ENCODE measurements at places on chromosomes 12 and 14.

- DNase-seq: no peak
Observed at GRCh38 chr12:72509891-72510290, 237.7 kb downstream of the TRHDE start.

DNA sequence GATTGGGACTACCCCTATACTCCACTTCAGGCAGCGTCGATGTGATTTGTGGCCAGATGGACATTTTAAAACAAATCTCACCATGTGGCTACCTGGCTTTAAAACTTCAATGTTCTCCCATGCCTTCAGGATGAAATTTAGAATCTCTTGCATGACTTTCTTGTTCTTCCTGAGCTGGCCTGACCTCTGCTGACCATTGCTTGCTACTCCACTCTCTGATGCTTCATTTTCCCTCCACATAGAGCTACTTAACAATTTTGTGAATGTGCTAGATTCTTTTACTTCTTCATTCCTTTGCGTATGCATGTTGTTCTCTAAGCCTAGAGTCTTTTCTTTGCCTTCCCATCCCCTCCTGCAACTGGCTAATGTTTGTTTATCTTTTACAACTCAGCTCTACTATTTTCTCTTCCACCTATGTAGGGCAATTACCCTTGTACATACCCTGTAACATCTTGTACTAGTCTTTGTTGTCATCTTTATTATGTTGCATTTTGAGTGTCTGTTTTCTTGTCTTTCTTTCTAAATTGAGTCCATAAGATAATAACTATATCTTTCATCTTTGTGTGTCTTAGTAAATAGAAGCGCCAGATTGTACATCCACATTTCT, 41.2 kb downstream of the YLPM1 start:
- DNase-seq: no peak

DNA sequence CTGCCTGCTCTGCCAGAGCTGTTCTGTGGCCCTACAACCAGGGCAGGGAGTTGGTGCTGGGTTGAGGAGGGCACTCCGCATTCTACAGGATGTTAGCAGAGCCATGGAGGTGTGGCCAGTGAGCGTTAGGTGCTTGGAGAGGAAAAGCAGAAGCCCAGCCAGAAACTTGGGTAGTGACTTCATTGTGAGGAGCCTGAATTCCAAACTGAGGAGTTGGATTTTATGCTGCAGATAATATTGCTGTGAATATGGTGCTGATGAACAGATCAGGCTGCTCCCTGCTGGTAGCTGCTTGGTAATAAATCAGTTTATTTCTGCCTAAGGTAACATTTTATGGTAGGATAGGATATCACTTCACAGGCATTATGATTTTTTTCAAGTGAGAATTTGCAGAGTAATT, 7.1 kb upstream of the CCDC175 start:
- DNase-seq: no peak

- DNase-seq: no peak
Observed at GRCh38 chr12:56206452-56207166, 15.1 kb downstream of the RNF41 start.

GRCh38 chr12:5185435-5186069, 141.9 kb downstream of the KCNA5 start:
- no peak for DNase-seq

DNA sequence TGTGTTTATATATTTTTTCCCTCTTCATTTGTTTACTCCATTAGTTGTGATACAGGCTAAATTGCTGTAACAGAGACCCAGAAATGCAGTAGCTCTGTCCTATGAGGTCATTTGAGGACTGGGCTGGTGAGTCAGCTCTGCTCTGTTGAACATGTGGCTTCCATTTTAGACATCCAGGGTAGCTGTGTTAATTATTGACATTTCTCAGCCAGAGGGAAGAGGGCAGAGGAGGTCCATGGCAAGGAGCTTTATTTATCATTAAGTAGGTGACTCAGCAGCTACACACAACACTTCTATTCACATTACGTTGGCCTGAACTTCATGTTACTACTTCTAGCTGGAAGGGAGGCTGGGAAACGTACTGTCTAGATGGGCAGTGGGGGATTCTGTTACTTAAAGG, 85.4 kb downstream of the PTCSC3 start:
- DNase-seq: no peak

GRCh38 chr14:49249022-49249421, 337.2 kb downstream of the RPS29 start:
- DNase-seq: no peak

GRCh38 chr12:94616203-94616729, 34.1 kb downstream of the TMCC3 start:
- DNase-seq: no peak

GRCh38 chr12:126936181-126936851, 1330.7 kb upstream of the TMEM132C start:
- DNase-seq: no peak

GRCh38 chr12:20063116-20063515, 305.2 kb upstream of the PDE3A start:
- DNase-seq: no peak

GRCh38 chr14:102493096-102493495, 16.5 kb downstream of the ANKRD9 start:
- DNase-seq: no peak

DNA sequence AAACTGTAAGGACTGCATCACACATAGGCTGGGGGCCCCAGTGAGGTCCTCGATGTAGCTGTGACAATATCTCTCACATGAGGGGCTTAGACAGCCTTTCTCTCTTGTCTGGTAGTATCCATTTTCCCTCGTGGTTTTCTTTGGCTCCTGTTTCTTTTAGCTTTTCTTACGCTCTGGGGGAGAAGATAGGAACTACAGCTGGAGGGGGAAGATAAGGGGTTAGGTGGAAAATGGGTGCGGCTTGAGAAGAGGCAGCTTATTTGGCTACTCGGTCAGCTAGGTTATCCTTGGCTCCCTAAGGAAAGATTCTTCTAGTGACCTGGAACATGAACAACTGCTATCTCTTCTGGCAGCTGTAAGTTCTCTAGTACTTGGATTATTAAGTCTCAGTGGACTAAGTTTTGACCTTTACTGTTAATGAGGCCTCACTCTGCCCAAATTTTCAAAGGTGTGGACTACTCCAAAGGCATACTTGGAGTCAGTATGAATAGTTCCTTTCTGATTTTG, 28.7 kb upstream of the CPNE8 start:
- DNase-seq: no peak

GRCh38 chr14:67787673-67788072, 28.7 kb downstream of the ZFYVE26 start:
- no peak for DNase-seq

DNA sequence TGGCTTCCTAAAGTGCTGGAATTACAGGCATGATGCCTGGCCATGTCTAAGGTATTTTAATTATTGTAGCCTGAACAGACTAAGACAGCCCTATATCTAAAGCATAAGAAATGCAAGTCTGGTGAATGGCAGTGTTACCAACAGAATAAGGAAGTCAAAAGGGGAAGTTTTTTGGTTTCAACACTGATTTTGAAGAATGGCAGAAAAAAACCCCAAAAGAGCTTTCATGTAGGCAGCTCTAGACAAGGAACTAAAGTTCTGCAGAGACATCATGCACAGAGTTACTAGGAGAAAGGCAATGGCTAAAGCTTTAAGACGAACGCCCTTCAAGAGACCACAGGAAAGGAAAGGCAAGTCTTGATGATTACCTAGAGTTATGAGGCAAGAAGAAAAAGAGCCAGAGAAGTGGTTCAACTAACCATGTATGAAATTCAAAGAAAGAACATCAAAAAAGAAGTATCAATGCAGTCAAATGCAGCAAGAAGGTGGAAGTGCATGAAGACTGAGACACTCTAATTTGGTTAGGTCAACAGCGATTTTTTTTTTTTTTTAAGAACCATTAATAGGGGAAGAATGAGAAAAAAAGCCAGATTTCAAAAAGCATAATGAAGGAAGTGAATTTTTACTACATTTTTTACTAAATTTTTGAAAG, 50.8 kb downstream of the RPS6KA5 start:
- no peak for DNase-seq

DNA sequence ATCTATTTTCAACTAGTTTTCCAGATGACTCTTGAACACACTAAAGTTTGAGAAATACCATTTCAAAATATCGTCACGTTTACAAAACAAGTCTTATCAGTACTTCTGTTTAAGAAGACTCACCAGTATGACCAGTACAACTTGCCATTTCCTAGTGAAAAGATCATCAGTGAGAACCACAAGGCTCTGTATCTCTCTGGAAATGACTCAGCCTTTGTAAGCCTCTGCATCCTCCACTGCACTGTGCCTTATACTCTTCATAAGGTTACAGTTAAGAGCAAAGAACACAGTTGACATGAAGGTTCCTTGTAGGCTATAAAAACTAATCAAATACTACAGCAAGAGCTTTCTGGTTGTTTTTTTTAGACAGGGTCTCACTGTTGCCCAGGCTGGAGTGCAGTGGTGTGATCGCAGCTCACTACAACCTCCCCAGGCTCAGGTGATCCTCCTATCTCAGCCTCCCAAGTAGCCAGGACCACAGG, 5.7 kb upstream of the VTI1B start:
- no peak for DNase-seq

DNA sequence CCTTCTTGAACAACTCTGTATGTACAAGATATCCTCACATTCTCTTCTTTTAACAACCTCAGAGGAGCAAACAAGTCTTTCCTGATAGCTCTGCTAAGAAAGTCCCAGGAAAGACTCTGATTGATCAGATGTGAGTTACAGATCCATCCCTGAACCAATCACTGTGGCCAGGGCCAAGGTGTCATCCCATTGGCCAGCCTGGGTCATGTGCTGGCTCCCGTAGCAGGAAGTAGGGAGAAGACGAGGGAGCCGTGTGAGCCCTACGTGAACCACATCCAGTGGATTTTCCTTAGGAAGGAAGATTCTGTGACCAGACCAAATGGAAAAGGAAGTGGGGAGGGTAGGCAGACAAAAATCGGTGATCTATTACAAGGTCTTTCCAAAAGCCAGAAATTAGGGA, 5.6 kb downstream of the P2RX7 start:
- DNase-seq: no peak

DNA sequence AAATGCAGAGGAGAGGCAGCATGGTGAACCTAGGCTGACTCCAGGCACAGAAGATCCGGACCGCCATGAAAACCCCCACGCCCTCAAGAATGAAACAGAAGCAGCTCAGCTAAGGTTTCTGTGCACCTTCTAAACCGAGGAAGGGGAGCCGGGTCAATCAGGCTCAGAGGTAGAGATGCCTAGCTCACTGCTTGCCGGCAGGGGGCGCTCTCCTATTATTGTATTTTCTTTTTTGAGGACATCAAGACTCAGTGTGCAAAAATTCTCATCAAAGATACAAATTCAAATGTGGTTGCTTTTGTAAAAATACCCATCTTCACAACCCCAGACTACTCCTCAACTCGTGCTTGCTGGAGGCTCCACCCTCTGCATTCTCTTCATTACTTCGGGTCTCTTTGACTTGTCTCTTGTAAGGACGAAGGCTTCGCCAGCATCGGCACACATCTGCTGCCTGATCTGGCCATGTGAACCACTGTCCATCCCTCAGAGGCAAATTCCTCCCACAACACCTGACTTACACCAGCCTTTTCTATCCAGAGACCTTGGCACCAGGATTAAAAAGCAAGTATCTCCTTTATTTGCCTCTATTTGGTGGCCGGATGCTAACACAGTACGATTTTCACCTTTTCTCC, 33.4 kb upstream of the RNASE3 start:
- no peak for DNase-seq

DNA sequence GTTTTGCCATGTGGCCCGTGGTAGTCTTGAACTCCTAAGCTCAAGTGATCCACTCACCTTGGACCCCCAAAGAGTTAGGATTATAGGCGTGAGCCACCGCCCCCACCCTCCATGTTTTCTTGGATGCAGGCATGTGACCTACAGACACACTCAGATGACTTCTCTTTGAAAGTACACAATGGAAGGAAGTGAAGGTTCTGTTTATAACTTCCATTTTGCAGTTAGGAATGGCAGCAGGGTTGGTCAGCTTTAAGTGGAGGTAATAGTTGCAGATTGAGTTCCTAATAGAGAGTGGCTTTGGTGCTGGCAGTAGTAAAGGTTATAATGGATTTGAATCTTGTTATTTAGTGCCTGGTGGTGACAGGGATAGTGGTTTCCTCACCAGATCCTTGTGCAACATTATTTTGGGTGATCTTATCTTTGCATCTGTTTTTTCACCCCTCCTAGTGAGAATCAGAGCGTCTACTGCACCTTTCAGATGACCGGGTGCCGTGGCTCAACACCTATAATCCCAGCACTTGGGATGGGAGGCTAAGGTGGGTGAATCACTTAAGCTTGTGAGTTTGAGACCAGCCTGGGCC, 15.3 kb downstream of the LARP4 start:
- no peak for DNase-seq

GRCh38 chr14:58299401-58300330, 1.3 kb downstream of the ARID4A start:
- no peak for DNase-seq

Data from stimulated activated CD8-positive, alpha-beta memory T cell treated with anti-CD3 and anti-CD28 coated beads, Interleukin-7, amount 100 ng/mL, for 48 hours (primary cell).